ENCODE measurements at places on chromosomes 3 and 15.
A peak's percentile ranks its signal among the peaks of the same experiment; 100 is the strongest.

DNA sequence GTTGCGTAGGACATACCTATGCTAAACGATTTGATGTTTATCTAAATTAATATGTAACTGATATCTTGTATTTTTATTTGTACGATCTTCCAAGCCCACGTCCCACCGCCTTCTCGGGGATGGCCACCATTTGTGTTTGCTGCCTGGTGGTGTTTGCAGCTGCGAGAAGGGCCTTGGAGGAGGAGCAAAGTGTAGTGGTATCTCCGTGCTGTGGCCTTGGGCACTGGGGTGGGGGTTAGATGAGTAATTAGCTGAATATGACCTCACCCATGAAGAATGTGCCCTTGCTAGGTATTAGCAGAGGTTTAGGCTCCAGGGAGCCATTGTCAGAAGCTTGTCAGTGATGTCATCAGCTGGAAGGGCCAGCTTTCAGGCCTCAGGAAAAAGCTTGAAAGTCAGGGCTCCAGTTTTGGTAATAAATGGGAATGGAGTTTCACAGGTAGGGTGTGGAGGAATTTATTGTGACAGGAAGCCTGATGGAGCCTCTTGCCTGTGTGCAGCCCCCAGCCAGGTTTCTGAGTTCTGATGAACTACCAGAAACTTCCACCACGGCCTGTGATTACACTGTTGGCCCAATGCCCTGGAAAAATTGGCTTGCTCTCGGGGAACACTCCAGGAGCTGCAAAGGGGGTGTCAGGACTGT lies 41.0 kb downstream of the FLNB start:
- no peak overlapping the region for H3K4me3 ChIP-seq
- H3K27me3 ChIP-seq = no peaks in the 10 kb centered on the region
- H3K36me3 ChIP-seq = no peaks in the 10 kb centered on the region
- peak overlapping the region; percentile 69 for H3K27ac ChIP-seq
- DNase-seq = peak; percentile 25

DNA sequence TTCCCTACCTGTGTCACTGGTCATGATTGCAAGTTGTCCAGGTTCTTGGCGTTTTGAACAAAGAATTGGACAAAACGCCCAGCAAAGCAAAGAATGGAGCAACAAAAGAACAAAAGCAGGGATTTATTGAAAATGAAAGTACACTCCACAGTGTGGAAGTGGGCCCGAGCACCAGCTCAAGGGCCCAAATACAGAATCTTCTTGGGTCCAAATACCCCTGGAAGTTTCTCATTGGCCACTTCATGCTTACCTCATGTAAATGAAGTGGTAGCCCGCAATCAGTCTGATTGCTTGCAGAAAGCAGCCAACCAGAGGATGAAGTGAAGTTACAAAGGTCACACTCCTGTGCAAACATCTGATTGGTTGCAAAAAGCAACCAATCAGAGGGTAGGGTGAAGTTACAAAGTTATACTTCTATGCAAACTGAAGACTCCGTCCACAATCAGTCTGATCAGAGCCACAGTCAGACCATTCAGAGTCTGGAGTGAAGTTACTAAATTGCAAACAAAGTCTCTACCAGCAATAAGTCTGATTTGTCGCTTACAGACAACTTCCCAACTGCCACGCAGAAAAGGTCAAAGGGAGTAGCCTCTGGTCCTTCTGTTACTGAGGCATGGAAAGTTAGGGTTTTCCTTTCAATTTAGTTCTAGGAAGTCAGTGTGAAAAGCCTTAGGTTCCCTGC lies 8.3 kb upstream of the TM4SF1 start:
- no peaks in the 10 kb centered on the region for H3K27me3 ChIP-seq
- peak overlapping the region; percentile 65 for H3K27ac ChIP-seq
- H3K4me1 ChIP-seq = peaks cover 18% of the 10 kb centered on the region
- no peak overlapping the region for H3K4me3 ChIP-seq

GRCh38 chr3:57952208-57952631 lies 56.0 kb upstream of the FLNB start:
- H3K27ac ChIP-seq = peak overlapping the region; percentile 78
- no peak overlapping the region for H3K4me3 ChIP-seq
- peak; percentile 64 for DNase-seq
- no peaks in the 10 kb centered on the region for H3K36me3 ChIP-seq
- H3K4me1 ChIP-seq = peaks cover 21% of the 10 kb centered on the region
- H3K27me3 ChIP-seq = no peaks in the 10 kb centered on the region

DNA sequence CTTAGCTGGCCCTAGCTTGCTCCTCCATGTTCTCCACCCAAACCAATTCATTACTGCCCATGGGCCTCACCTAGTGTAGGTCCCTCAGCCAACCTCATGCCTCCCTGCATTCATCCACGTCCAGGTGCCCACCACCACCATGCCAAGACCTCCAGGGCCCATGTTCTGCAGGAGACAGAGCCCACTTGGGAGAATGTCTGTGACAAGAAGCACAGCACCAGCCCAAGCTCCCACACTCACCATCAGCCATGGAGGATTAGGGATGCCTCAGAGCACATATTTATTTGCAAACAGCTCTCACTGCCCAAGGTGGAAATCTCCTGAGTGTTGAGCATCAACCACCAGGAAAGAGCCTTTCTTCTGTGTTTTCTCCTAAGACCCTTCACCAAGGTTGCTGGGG lies 43.4 kb upstream of the ACAN start:
- no peaks in the 10 kb centered on the region for H3K4me1 ChIP-seq
- no peaks in the 10 kb centered on the region for H3K36me3 ChIP-seq
- DNase-seq = no peak
- no peak overlapping the region for H3K4me3 ChIP-seq

DNA sequence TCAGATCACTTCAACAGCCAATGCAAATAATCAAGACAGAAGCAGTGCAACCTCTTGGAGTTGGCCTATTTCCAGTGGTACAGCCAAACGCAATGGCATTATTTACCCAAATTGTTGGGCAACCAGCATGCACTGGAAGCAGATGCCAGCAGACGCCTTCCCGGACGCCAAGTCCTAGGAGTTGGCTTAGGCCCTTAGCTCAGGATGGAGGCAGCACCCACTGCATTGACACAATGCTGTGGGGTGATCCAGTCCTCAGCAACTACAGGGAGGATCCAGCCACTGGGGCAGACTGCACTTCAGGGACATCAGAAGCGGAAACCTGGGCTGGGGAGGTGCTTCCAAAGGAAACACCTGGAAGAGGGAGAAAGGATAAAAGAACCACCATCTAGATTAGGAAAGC lies 290.4 kb downstream of the FAM43A start:
- H3K4me1 ChIP-seq = peaks cover 7% of the 10 kb centered on the region
- no peaks in the 10 kb centered on the region for H3K27me3 ChIP-seq
- no peak for DNase-seq
- H3K4me3 ChIP-seq = no peak overlapping the region
- H3K27ac ChIP-seq = no peak overlapping the region

DNA sequence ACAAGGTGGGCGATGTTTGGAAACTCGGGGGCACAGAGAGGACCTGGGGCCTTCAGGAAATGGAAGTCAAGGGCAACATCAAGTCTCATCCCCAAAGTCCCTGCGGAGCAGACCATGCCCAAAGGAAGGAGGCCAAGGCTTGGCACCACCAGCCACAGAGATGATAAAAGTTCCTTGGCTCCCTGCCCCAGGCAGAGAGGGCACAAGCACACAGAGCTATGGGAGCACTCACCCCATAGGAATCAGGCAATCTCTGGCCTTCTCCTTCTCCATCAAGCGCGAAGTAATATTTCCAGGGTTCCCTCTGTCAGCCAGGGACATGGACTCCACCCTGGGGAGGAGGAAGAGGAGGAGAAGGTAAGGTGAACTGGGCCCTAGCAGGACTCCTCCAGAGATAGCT lies 7.9 kb downstream of the ACAA1 start:
- no peaks in the 10 kb centered on the region for H3K27me3 ChIP-seq
- H3K4me3 ChIP-seq = no peak overlapping the region
- no peaks in the 10 kb centered on the region for H3K4me1 ChIP-seq
- peaks cover 100% of the 10 kb centered on the region for H3K36me3 ChIP-seq
- no peak overlapping the region for H3K27ac ChIP-seq

DNA sequence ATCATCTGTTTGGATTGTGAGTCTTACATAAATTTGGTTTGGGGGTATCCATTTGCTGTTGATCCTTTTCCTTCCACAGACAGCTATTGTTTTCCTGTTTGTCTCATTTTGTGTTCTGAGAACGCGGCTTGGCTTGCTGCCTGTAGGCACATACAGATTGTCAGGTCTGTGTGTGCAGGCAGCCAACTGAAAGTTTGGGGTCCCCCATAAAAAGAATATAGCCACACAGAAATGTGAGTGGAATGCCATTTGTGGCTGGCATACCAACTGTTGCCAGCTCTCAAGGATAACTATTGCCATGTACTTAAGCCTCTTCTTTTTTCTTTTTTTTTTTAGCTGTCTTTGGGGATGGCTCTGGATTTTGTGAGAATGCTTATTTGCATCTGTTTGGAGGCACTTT lies 1308.0 kb downstream of the ROBO1 start:
- no peak for DNase-seq
- no peak overlapping the region for H3K27ac ChIP-seq
- H3K27me3 ChIP-seq = no peaks in the 10 kb centered on the region
- H3K36me3 ChIP-seq = no peaks in the 10 kb centered on the region
- no peaks in the 10 kb centered on the region for H3K4me1 ChIP-seq
- no peak overlapping the region for H3K4me3 ChIP-seq

DNA sequence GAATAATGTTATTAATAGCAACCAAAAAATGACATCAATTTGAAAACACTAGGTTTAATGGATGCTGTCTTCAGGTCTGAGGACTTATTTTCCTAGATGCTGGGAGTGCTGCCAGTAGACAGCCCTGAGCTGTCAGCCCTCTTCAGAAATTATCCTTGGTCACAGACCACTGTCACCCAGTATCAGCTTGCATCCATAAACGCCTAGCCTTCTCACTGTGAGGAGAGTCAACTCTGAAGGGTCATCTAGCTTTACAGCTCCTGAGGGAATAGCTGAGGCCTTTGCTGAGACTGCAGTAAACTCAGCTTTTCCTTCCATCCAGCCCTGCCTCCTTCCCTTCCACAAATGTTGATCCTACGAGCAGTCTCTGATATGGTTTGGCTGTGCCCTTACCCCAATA lies 19.4 kb upstream of the MNS1 start:
- H3K4me3 ChIP-seq = no peak overlapping the region
- H3K36me3 ChIP-seq = no peaks in the 10 kb centered on the region
- no peak overlapping the region for H3K27ac ChIP-seq
- H3K27me3 ChIP-seq = no peaks in the 10 kb centered on the region

GRCh38 chr15:98730860-98731711 lies 82.7 kb downstream of the IGF1R start:
- peak overlapping the region; percentile 5 for H3K27ac ChIP-seq
- no peaks in the 10 kb centered on the region for H3K36me3 ChIP-seq
- DNase-seq = no peak
- peaks cover 80% of the 10 kb centered on the region for H3K4me1 ChIP-seq

Measured in psoas muscle (tissue), 8 donors.